ENCODE measurements at places on chromosomes 16 and 17.

DNA sequence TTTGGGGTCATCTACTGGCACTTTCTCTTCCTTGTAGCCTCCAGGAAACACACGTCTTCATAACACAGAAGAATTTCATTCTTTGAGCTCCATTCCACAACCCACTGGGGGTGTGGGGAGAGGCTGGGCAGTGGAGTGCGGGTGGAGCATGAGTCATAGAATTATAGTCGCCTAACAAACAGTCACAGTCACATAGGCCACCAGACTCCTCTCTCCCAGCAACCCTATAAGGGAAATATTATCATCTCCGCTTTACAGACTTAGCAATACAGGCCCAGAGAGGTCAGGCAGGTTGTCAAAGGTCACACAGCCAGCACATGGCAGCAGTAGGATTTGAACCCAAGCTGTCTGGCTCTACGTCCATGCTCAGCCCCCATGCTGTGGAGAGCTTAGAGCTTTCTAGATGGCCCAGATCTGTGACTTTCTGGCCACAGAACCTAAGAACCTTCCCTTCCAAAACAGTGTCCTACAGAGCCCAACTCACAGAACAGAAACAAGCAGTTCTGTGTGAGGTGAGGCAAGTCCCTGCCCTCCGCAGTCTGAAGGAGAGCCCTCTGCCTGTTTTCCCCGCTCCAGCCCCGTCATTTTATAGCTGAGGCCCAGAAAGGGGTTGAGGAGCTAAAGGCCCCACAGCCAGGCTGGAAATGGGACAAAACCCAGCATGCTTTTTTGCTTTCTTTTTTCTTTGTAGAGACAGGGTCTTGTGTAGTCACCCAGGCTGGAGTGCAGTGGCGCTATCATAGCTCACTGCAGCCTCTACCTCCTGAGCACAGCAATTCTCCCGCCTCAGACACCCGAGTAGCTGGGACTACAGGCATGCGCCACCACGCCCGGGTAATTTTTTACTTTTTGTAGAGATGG, 10.7 kb upstream of the LITAF start:
- no peak for DNase-seq

DNA sequence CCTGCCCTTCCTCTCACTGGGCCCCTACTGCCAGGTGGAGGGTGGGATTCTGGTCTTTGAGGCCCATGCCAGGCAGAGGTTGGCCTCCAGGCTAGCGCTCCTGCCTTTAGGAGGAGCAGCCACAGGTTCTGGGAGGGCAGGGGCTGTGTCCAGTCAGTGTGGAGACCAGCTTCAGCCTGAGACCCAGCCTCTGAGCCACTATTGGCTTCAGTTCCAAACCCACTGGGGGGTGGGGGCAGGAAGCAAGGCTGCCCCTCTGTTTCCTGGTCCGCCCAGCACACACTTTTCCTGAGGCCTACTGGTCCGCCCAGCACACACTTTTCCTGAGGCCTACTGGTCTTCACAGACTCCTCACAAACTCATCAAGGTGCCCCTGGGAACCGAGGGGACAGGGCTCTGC, 16.4 kb downstream of the SLC5A10 start:
- DNase-seq: no peak

- DNase-seq: no peak
Measured at GRCh38 chr16:63816276-63816675, 1305.6 kb downstream of the CDH11 start.

DNA sequence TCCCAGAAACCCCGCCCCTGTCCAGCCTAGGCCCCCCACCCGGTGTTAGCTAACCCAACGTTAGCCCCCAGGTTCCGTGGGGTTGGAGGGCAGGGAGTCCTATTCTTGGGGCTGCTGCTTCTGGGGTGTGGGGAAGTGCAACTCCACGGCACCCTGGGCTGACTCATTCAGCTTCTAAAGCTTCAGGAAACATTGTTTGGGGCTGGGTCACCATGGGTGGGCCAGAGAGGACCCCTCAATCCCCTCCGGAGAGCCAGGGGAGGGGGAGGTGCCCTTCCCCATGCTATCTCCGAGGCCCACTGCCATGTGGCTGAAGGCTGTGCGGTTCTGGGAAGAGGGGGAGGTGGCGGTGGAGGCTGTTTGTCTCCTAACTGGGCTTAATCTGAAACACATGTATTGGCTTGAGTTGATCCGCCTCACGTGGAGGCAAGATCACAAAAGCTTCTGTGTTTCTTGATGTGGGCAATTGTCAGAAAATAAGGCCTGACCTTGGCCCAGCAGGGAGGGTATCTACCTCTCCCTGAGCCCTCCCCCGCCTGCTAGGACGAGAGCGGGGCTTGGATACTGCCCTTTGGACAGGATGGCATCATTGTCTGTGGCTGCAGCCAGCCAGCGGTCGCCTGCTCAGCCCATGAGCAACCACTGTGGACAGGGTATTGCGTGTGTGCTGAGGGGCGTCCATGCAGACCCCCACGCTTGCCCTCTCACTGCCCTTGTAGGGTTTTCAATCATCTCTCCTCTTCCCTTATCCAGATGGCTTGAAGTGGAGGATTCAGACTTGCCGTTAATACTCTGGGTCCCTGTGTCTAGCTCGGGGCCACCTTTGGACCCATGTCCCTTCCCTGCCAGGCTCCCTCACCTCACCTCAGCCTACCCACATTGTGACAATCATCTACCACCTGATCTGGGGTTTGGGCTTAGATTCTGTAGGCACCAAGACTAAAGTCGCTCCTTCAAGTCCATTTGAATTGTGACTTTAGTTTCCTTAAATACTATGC, 1.3 kb downstream of the SERPINF1 start:
- no peak for DNase-seq

- DNase-seq: no peak
Measured at GRCh38 chr16:25189305-25189704, 27.4 kb upstream of the AQP8 start.

- no peak for DNase-seq
Measured at GRCh38 chr17:48579760-48580554, 1.8 kb upstream of the HOXB4 start.

DNA sequence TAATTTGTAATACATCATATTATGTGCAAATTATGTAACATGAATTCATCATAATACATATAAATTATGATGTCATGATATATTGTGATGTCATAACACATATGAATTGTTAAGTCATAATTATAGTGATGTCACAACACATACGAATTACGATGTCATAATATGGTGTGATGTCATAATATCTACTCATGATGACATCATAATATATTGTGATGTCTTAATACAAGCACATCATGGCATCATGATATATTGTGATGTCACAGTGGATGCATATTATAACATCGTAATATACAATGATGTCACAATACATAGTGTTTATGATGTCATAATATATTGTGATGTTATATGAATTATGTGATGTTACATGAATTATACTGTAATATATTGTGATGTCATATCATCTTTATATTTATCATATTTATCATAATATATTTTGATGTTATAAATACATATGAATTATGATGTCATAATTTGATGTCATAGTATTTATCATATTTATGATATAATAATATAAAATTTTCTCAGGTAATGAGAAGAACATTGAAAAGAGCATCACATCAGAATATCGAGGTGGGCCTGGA, 1793.0 kb downstream of the TP53TG3F start:
- DNase-seq: no peak

GRCh38 chr17:14940108-14940937, 324.8 kb downstream of the PMP22 start:
- DNase-seq: no peak

Measured in GOT3 (cell line).